ENCODE measurements at places on chromosomes 1 and 21. TPM values are rescaled to one million over a fixed set of nuclear protein-coding genes. Genes with fewer than 3 reads are reported as not detected.

DNA sequence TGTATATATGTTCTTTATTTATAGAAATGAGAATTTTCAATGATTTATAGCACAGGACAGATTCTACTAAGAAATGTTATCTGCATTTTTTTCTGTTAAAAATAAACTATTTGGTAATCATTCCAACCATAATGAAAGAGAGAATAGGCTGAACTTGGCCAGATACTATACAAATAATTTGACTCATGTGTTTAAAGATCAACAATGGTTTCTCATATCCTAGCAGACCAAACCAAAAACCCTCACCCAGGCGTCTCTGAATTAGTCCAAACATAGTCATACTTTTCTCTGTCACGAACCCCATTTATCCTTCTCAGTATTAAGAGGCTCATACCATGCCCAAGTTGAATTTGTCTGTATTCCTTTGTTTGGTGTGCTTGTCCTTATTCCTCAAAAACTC, 40.3 kb downstream of the RPE65 start:
- no peak for DNase-seq

- no peak for DNase-seq
Measured at GRCh38 chr1:220497220-220497947, 30.6 kb upstream of the MARK1 start.

DNA sequence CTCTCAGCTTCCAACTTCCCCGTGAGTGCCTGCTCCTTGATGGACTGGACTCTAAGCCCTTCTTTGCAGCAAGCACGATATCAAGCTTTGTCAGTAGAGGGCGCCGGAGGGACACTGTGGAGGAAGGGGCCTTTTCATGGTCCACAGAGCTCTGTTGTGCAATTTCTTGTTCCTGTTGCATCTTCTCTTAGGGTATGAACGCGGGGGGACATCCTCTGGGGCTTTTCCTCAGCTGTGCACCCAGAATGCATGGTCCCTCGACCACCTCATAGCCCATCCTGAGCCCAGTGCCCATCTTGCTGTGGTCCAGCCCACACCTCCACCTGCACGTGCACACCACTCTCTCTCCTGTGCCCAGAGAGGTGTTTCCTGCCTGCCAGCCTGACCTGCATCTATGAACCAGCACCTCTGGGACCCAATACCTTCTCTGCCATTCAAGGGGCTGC, 556.8 kb downstream of the PTPRU start:
- peak; percentile 61 for DNase-seq

DNA sequence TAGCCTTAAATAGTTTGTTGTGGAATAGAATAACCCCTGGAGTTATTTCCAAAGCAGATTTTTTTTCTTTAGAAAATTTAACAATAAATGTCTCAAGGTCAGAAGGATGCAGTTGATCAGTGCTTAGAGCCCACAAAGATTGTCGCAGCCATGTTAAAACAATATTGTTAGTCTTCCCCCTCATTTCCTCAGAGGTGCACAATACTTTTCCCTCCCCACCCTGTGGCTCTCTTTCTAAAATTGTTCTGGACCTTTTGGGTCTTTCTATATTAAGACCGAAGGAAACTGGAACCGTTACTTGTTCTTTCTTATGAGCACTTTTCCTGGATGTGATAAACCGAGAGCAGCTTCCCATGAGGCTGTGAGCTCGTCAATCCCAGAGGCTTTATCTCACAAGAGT, 333.7 kb downstream of the HLX start:
- DNase-seq = no peak

DNA sequence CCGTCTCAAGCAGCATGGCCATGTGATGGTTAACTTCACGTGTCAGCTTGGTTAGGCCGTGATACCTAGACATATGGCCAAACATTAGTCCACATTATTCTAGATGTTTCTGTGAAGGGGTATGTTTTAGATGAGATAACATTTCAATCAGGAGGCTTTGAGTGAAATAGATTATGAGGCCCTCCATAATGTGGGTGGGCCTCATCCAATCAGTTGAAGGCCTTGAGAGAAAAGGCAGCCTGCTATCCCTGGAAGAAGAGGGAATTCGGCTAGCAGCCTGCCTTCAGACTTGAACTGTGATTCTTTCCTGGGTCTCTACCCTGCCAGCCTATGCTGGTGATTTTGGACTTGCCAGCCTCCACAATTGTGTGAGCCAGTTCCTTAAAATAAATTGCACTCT, 90.1 kb downstream of the ZSCAN20 start:
- no peak for DNase-seq

GRCh38 chr1:8666389-8667167, 150.9 kb downstream of the RERE start:
- no peak for DNase-seq

DNA sequence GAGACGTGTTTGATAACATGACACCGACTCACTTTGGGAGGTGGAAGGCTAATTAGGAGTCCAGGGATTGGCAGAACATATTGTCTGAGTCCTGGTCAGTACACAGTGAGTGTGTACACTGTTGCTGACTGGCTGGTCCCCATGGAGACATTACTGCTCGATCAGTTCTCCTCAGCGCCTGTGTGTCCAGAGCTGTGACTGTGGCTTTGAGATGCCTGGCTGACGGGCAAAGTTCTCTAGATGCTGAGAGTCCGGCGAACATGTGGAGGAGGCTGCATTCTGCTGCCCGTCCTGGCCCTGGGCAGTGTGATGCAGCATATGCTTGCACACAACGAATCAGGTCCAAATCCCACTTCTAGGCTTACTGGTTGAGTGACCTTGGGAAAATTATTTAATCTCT, 280.1 kb upstream of the ST6GALNAC5 start:
- DNase-seq = no peak

- DNase-seq = no peak
Measured at GRCh38 chr1:29521811-29522580, 285.7 kb downstream of the PTPRU start.

GRCh38 chr1:6979003-6979613, 193.9 kb downstream of the CAMTA1 start:
- no peak for DNase-seq

DNA sequence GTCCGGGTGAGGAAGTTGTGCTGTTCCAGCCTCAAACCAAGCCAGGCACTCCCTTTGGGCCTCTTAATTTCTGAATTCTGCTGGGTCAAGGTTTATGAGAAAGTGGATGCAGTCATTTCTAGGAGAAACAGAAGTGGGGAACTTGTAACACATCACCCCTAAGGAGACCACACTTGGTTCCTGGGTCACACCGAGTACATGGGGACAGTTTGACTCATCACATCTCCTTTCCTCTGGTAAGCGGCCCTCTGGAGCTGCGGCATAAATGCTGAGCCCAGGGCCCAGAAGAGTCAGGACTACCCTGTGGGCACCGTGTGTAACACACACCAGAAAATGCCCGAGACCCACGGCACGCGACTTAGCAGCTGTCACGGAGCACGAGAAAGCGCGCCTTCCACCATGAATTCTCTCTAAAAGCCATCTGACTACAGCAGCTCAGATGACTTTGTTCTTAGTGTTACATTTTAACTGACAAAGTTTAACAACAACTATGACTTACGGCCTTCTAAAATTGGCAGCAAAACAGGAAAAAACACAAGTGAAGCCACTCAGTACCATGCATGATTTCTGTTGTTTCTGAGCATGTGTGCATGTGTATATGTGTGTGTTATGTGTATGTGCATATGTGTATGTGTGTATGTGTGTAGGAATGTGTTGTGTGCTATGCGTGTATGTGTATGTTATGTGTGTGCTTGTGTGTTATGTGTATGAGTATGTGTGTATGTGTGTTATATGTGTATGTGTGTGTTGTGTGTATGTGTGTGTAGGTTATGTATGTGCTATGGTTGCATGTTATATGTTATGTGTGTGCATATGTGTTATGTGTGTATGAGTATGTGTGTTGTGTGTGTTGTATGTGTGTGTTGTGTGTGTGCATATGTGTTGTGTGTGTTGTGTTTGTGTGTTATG, 50.8 kb downstream of the TOMM20 start:
- DNase-seq = peak; percentile 43

GRCh38 chr1:224300346-224300745, 29.6 kb downstream of the NVL start:
- DNase-seq = no peak

GRCh38 chr1:234756066-234756774, 146.2 kb upstream of the IRF2BP2 start:
- DNase-seq = no peak

DNA sequence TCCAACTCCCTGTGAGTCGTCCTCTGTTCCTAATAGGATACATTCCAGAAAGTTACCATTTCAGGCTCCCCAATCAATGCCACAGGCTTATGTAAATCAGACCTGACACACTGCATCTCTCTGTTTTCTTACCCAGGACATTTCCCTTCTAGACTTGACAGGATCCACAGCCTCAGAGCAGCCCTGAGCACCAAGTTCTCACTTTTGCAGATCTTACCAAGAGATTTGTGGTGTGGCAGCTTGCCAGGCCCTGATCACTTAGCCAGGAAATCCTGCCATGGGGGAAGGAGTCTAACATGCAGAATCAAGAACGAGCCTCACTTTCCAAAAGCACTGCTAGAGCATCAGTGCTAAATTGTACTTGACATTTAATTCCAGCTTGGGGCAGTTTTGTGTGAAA, 202.9 kb downstream of the TBX15 start:
- DNase-seq = no peak

GRCh38 chr1:89928506-89928905, 66.4 kb upstream of the ZNF326 start:
- DNase-seq = no peak

DNA sequence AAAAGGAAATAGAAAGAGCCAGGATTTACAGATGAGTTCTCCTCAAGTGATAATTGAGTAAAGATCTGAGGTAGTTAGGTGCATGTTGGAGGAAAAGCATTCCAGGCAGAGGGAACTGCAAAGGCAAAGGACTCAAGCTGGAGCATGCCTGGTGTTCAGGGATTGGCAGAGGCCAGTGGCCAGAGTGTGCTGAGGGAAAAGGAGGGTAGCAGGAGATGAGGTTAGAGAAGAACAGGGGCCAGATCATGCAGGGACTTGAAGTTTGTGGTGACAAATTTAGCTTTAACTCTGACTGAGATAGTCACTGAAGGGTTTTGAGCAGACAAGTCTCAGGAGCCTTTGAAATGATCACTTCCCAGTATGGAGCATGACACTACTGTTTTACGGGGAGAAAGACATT, 19.0 kb upstream of the GTF2B start:
- no peak for DNase-seq

- DNase-seq = no peak
Measured at GRCh38 chr1:232046451-232047306, 420.1 kb downstream of the DISC1 start.

DNA sequence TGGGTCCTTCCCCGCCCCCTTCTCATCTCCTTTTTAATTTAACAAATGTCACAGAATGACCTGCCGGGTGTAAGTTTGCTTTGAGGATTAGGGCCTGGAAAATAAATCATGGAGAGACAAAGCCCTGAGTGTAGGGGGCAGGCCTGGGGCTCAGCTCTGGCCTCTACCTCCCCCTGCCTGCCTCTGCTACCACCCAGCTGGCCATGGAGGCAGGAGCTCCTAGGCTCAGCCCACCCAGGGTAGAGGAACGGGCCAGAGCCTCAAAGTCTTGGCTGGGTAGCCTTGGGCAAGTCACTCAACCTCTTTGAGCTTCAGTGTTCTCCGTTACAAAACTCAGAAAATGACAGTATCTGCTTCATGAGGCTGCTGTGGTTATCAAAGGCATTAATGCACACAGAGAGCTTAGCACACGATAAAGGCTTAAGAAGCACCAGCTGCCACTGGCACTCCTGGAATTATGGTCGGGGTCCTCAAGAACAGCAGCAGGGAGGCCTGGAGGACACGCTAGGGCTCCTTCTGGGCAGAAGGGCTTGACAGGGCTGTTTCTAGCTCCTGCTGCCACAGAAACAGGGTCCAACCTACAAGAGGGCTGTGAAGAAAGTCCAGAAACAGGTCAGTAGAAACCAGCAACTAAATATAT, 39.0 kb downstream of the LRP8 start:
- no peak for DNase-seq

DNA sequence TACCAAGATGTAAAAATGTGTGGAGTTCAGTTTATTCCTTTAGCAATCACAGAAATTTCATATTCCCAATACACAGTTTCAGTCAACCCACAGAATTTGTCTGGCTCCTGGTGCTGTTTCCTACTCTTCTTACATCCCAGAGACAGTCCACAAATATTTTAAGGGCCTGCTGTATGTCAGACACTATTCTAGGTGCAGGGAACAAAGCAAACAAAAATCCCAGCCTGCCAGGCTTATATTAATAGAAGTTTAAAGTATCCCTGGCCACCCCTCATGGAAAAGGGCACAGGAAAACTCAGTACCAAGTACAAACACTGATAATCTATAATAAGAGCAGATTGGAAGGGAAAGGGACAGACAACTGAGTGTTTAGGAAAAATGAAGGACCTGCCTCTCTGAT, 194.8 kb downstream of the ZP4 start:
- no peak for DNase-seq

- DNase-seq = no peak
Measured at GRCh38 chr21:41367301-41367944, 5.6 kb downstream of the MX2 start.

- DNase-seq = no peak
Measured at GRCh38 chr1:156515956-156516355, 15.4 kb upstream of the MEF2D start.

GRCh38 chr21:33197496-33197895, 32.2 kb upstream of the IFNAR2 start:
- no peak for DNase-seq

- peak; percentile 11 for DNase-seq
Measured at GRCh38 chr1:38818175-38818976, 41.2 kb downstream of the RRAGC start.

GRCh38 chr1:119720866-119721440, 9.2 kb downstream of the PHGDH start:
- DNase-seq = no peak

DNA sequence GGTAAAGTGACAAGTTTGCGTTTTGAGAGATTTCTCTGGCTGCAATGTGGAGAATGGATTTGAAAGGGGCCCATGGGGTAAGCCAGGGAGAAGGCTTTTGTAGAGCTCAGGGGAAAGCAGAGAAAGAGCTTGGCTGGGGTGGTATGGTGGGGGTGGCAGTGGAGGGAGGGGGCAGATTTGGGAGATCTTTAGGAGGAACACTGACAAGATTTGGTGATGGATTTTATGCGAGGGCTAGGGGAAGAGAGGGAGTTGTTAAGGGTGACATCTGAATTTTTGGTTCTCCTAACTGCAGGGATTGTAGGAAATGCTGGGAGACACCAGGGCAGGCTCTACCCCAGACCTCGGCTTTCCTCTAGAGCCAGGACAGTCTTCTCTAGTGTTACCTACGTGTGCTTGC, 108.7 kb upstream of the ZNF678 start:
- DNase-seq = no peak

ACTL8 gene
- not detected for total RNA-seq

ADAMTSL4 gene
- total RNA-seq = 1.3 TPM

SLC44A5 gene
- total RNA-seq = not detected

RNF207 gene
- 65.8 TPM for total RNA-seq

GJA9 gene
- not detected for total RNA-seq

PRRX1 gene
- total RNA-seq = not detected

SNAP47 gene
- 33.7 TPM for total RNA-seq

NTMT2 gene
- not detected for total RNA-seq

OLIG2 gene
- not detected for total RNA-seq

SOD1 gene
- 354 TPM for total RNA-seq

CFAP74 gene
- not detected for total RNA-seq

AMY1C gene
- total RNA-seq = not detected

CACNA1S gene
- total RNA-seq = not detected

HPCAL4 gene
- total RNA-seq = 0.69 TPM

KDF1 gene
- total RNA-seq = not detected

EFNA4 gene
- total RNA-seq = 5.7 TPM

RAB25 gene
- not detected for total RNA-seq

ILDR2 gene
- 14.4 TPM for total RNA-seq
